A172 (cell line): ENCODE measurements at places on chromosomes 2 and 18. TPM values are rescaled to one million over a fixed set of nuclear protein-coding genes. Genes with fewer than 3 reads are reported as not detected.

DNA sequence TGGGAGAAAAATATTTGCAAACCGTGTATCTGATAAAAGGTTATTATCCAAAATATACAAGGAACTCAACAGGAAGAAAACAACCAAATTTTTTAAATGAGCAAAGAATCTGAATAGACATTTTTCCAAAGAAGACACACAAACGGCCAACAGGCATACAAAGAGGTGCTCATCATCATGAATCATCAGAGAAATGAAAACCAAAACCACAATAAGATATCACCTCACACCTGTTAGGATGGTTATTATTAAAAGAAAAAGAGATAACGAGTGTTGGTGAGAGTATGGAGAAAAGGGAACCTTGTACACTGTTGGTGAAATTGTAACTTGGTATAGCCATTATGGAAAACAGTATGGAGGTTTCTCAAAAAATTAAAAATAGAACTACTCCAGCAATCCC is 463.3 kb downstream of the IRS1 start:
- DNase-seq = no peak

DNA sequence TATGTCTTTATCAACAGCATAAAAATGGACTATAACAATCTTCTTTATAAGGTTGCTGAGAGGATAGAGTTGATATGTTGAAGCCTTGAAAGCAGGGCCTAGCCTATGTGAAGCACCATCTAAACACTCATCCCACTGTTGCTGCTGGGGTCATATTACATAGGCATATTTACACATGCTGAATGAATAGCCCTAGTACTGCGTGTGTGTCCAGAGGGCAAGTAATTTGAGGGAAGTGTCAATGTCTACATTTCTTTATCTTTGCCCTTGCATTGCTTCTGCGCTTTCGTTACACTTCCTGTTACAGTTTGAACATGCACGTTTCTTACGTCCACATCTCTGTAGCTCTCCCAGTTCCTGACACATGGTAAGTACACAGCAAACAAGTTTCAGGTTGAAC is 280.3 kb upstream of the ATP5MC3 start:
- no peak for DNase-seq

DNA sequence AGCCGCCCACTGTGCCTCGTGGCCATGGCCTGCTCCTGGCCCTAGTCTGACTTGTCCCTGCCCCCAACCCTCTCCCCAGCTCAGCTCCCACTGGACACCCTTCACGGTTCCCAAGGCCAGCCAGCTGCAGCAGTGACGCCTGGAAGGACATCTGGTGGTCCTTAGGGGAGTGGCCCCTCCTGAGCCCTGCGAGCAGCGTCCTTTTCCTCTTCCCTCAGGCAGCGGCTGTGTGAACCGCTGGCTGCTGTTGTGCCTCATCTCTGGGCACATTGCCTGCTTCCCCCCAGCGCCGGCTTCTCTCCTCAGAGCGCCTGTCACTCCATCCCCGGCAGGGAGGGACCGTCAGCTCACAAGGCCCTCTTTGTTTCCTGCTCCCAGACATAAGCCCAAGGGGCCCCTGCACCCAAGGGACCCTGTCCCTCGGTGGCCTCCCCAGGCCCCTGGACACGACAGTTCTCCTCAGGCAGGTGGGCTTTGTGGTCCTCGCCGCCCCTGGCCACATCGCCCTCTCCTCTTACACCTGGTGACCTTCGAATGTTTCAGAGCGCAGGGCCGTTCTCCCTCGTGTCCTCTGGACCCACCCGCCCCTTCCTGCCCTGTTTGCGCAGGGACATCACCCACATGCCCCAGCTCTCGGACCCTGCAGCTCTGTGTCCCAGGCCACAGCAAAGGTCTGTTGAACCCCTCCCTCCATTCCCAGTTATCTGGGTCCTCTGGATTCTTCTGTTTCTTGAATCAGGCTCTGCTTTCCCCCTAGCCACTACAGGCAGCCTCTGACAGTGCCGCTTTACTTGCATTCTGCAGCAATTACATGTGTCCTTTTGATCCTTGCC is 35.8 kb downstream of the ANO7 start:
- DNase-seq = peak; percentile 58

GRCh38 chr2:77458216-77458615 is 64.0 kb downstream of the LRRTM4 start:
- DNase-seq = no peak

DNA sequence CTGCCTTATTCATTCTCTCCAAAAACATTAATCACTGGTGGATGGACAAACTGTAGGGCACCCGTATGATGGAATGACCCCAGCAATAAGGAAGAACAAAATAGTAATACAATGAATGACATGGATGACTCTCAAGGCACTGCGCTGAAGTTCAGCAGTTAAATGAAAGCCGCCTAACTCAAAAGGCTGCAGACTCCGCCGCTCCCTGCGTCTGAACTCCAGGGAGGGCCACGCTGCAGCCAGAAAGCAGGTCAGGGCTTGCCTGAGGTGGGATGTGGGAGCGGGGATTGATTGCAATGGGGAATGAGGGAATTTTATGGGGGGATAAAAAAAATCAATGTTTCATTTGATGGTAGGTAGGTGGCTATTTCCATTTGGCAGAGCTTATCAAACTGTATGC is 86.5 kb upstream of the LAPTM4A start:
- DNase-seq = no peak

DNA sequence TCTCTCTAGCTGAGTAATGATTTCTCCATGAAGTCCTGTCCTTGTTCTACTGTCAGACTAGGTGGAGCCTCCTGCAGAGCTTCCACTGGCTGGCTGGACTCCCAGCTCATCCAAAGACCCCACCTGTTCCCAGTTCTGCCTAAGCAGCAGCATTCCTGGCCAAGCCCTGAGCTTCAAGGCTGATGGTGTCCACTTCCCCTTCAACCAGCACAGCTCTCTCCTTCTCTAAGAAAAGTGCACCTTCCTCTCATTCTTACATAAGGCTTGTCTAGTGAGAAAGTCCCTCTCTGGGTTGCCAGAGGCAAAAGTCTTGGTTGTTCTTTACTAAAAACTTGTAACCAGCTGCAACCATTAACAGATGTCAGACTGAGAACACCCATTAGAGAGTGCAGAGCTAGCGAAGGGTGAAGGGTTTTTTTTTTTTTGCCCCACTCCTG is 58.9 kb downstream of the CXCR4 start:
- DNase-seq = no peak

- DNase-seq = no peak
These were observed 256.9 kb downstream of the CDH19 start for GRCh38 chr18:66346833-66347588.

DNA sequence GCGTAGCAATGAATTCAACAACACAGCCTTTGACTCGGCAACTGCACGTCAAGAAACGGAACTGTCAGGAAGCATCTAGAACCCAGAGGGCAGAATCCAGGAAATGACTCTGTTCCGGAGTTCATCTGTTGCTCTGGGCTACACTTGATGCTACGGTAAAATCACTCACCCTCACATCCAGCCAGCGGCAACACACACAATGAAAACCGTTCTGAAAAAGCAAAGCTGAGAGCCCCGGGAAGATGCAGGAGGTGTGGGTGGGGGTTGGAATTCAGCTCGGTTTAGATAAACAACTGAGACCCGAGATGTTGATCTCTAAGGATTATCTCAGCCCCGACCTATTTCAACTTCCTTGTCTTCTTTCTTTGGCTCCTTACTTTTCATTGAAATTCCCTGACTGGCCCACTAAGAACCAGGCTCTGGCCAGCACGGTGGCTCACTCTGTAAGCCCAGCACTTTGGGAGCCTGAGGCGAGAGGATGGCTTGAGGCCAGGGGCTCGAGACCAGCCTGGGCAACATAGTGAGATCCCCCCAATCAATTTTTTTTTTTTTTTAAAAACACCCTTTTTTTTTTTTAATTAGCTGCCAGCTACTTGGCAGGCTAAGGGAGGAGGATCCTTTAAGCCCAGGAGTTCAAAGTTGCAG is 13.3 kb upstream of the RAB17 start:
- DNase-seq = no peak

- peak; percentile 2 for DNase-seq
These were observed 9.4 kb upstream of the IL1RL1 start for GRCh38 chr2:102301867-102302362.

DNA sequence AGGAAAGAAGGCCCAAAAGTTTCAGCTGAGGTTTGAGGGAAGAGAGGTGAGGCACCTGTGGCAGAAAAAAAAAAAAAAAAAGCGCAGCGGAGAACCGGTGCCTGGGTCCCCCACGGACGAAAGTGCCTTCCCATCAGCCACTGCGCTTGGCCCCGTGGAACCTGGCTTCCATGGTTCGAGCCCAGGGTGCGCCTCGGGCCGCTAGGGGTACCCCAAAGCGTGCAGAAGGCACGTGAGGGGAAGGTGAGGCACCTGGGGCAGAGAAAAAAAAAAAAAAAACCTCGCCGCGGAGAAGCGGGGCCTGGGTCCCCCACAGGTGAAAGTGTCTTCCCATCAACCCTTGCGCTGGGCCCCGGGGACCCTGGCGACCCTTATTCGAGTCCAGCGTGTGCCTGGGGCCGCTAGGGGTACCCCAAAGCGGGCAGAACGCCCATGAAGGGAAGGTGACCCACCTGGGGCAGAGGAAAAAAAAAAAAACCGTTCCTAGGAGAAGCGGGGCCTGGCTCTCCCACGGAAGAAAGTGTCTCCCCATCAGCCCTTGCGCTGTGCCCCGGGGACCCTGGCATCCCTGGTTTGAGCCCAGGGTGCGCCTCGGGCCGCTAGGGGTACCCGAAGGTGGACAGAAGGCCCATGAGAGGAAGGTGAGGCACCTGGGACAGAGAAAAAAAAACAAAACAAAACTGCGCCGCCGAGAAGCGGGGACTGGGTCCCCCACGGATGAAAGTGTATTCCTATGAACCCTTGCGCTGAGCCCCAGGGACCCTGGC is 228.6 kb downstream of the CCDC74A start:
- DNase-seq = no peak

- no peak for DNase-seq
These were observed 8.7 kb downstream of the OSBPL1A start for GRCh38 chr18:24388957-24389356.

- no peak for DNase-seq
These were observed 10.2 kb upstream of the GFPT1 start for GRCh38 chr2:69397234-69397633.

GRCh38 chr2:46164529-46165301 is 132.5 kb upstream of the EPAS1 start:
- peak; percentile 90 for DNase-seq

DNA sequence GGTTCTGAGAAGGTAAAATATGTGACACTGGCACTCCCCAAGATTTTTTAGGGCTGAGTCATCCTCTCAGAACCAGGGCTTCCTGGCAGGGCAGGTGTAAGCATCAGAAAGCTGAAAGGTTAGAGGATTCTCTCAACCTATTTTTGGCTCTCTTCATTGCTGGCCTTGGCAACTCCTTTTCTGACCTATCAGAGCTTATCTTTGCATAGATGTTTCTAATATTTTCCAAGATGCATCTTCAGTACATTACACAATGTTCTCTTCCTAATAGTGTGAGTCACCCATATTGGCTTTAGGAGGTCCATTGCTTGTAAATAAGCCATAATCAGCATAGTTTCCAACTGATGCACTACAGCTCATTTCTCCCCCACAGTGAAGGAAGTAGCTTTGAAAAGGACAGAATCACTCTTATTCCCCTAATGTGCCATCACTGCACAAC is 2008.4 kb upstream of the PIK3C3 start:
- DNase-seq = peak; percentile 81

- DNase-seq = peak; percentile 20
These were observed 61.7 kb downstream of the CCDC88A start for GRCh38 chr2:55357927-55358326.

DNA sequence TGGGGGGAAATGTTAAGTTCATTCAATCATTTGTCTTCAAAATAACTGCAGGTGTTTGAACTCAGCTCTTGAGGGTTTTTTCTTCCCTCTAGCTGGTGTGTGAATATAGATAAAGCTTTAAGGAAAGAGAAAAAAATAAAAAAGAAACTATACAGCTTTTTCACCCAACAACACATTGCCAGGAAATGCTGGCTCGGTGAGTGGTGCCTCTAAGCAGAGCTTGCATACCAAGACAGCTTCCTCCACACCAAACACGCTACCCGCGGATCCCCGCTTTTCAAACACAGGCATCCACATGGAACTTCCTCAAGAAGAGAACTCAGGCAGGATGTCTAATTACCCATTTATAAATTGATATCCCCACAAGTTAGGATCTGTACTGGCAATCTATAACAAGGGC is 69.8 kb upstream of the TANK start:
- no peak for DNase-seq

GRCh38 chr2:75558136-75558535 is 2.6 kb downstream of the EVA1A start:
- no peak for DNase-seq

DNA sequence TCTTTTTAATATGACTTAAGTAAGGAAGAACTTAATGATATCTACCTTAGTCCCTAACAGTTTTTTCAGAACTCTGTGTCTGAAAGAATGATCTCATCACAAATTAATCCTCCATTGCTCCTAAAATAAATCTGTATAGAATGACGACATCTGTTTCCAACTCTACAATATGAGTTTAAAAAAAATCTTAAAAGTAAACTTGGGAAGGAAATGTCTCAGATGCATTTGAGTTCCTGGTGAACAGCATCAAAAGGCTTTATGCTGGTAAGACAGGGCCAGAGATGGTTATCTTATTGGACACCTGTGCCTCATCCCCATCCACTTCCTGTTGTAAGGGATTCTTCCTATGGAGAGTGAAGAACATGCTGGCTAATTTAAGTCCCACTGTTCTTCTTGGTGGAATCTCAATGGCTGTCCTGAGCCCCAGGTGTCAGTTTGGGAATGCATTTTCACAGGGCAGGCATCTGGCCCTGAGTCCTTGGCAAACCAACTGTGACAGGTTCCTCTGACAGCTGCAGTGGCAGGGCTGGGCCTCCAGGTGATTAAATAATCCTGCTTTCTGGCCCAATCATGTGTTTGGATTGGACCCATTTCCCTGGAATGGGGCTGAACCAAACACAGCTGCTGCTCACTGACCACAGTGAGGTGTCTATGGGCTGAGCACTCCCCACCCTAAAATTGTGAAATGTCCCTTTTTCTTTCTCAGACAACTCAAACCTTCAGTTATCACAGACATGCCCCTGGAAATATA is 12.9 kb upstream of the NCKAP5 start:
- no peak for DNase-seq

- DNase-seq = no peak
These were observed 1.2 kb downstream of the LRP2 start for GRCh38 chr2:169360984-169361705.

GRCh38 chr2:32947484-32948143 is 861 bp downstream of the LTBP1 start:
- peak; percentile 25 for DNase-seq

EEF1B2 gene
- 616 and 655 TPM in 2 replicates for total RNA-seq

RIT2 gene
- total RNA-seq = 0.12 TPM in 1 of 2 replicates, not detected in the other

DPYSL5 gene
- total RNA-seq = 8.4 and 9.1 TPM in 2 replicates

SERPINB12 gene
- total RNA-seq = not detected in 2 replicates

SPEG gene
- 30.0 and 32.9 TPM in 2 replicates for total RNA-seq

APOB gene
- total RNA-seq = not detected in 2 replicates

SERPINB10 gene
- total RNA-seq = not detected in 2 replicates

FECH gene
- 25.9 and 38.3 TPM in 2 replicates for total RNA-seq

ACTR3 gene
- total RNA-seq = 402 and 425 TPM in 2 replicates

ZBTB7C gene
- 1.4 and 3.4 TPM in 2 replicates for total RNA-seq

NCKAP5 gene
- total RNA-seq = 0.07 and 3.7 TPM in 2 replicates

HOXD1 gene
- 0.34 TPM in 1 of 2 replicates, not detected in the other for total RNA-seq

TDRD15 gene
- not detected in 2 replicates for total RNA-seq

IL36G gene
- not detected in 2 replicates for total RNA-seq
